ENCODE measurements at places on chromosomes 2 and 18. TPM values are rescaled to one million over a fixed set of nuclear protein-coding genes. Genes with fewer than 3 reads are reported as not detected.
A peak's percentile ranks its signal among the peaks of the same experiment; 100 is the strongest.

- DNase-seq, result no peak
Observed at GRCh38 chr18:23101861-23102432, 33.3 kb upstream of the CABLES1 start.

- no peak for DNase-seq
Observed at GRCh38 chr2:41495050-41495449, 552.8 kb upstream of the PKDCC start.

DNA sequence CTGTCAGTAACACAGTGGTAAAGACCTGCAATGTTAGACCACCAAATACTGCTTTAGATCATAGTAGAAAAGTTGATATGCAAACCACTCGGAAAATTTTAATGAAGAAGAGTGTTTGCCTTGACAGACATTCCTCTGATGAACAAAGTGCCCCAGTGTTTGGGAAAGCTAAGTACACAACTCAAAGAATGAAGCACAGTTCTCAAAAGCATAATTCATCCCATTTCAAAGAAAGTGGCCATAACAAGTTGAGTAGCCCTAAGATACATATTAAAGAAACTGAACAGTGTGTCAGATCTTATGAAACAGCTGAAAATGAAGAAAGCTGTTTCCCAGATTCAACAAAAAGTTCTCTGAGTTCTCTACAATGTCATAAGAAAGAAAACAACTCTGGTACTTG is 27.5 kb downstream of the GEN1 start:
- no peak for DNase-seq

- peak; percentile 47 for DNase-seq
Observed at GRCh38 chr2:178796079-178796677, 11.0 kb downstream of the TTN start.

DNA sequence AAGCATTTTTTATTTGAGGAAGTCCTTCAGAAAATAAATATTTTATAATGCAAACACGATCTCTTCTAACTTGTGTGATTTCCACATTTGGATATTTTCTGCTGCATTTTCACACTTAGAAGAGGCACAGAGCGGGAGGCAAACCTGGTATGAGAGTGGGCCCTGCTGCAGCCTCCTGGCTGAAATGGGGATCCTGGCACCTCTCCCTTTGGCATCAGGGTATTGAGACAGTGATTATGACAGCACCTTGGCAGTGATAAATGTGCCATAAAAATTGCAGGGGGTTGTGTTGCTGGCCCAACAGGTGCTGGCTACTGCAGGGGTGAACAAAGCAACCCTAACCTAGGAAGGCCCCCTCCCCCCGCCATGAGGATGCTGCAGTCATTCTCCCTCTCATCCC is 128.6 kb downstream of the TSN start:
- no peak for DNase-seq

- DNase-seq, result no peak
Observed at GRCh38 chr2:171924170-171924942, 2.1 kb downstream of the HAT1 start.

DNA sequence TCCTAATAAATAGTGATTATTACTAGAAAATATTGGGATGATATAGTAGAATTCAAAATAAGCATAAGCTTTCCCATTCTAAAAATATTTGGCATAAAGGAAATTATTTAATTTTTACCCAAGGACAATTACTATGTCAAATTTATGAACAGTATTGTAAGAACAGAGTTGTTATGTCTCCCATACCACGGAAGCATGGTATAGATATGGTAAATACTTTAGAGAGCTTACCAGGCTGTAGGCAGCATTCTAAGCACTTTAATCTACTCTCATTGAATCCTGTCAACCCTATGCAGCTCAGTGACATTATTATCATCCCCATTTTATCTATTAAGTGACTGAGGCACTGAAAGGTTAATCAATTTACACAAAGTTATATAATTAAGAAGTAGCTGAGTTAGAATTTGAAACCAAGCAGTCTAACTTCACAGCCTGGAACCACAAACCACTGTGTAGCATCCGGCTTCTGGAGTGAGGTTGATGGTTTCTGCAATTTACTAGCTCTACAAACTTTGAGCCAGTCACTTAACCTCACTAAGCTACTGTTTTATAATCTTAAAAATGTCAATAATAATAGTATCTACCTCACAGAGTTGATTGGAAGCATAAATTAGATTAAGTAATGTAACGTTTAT is 323.7 kb downstream of the ARHGAP15 start:
- DNase-seq, result no peak

DNA sequence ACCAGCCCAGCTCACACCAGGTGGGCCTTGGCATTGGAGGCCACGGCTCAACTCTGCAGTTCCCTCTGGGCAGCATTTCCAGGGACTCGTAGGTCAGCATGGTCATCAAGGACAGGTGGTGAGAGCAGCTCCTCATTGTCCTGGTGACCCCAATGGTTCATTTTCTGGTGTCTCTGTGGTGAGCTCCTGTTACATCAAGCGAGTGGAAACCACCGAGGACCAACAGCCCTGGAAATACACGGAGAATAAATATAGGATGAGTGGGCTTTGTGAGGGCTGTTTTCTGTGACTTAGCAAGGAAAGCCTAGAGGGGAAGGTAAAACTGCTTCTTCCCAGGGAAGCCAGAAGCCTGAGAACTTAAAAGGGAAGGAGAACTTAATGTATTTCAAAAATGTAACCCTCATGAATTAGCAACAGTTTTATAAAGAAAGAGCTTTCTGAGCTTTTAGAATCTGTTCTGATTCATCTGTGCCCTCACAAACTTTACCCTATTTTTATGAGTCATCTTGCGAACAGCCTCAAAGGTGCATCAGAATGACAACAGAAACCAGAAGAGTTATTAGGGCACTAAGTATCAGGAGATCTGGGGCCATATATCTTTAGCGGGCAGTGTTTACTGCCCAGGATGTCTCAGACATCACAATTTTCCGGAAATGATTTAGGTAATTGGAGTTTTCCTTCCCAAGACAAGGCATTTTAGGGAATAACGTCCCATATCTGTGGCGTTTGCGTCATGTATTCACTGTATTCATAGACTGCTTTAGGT is 18.7 kb downstream of the C2orf92 start:
- DNase-seq, result no peak

DNA sequence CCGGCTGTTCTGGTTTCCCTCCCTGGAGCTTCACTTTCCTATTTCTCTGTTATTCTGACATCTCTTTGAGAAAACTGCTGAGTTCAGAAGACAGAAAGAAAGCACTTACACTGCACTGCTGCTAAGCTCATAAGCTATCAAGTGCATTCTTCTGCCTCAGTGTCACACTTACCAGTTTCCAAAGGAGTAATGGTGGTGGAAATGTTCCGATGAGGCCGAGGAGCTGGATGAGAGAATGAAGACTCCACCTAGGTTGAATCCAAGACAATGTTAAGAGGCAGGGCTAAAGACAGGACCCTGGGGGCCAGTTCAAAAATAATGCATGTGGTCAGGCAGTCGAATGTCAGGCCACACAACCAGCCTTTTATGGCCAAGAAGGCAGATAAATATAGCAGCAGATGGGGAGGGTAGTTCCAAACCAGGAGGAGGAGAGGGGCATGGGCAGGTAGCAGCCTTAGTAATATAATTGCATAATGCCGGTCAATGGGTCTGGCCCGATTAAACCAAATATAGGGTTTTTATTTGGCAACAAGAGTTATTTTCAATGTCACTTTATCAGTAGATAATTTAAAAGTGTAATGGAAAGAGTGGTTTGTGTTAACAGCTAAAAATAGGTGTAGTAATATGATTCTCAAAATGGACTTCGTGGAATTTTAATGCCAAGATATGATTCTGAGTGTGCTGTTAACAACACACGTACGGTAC is at the start of gene MYOM1:
Gene MYOM1 (minus strand): TSS at position 338 of the 705 bp plus-strand sequence. CDS start 4,745 bp downstream, outside the sequence.
- DNase-seq, result no peak

DNA sequence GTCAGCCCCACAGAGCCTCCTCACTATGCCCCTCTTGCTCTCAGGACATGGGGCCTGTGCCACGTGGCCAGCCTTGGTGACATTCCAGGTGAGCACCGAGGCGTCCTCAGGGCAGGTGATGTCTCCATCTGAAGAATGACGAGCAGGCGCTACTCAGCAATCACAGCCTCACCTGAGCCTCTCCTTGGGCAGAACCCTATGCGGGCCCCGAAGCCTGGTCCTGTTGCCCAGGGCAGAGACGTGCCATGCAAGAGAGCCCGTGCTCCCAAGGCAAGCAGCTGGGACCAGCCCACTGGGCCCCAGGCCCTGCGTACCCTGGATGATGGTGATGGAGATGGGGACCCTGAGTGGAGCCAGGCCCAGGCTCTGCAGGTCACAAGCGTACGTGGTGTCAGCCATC is 32.5 kb upstream of the SELENOI start:
- no peak for DNase-seq

DNA sequence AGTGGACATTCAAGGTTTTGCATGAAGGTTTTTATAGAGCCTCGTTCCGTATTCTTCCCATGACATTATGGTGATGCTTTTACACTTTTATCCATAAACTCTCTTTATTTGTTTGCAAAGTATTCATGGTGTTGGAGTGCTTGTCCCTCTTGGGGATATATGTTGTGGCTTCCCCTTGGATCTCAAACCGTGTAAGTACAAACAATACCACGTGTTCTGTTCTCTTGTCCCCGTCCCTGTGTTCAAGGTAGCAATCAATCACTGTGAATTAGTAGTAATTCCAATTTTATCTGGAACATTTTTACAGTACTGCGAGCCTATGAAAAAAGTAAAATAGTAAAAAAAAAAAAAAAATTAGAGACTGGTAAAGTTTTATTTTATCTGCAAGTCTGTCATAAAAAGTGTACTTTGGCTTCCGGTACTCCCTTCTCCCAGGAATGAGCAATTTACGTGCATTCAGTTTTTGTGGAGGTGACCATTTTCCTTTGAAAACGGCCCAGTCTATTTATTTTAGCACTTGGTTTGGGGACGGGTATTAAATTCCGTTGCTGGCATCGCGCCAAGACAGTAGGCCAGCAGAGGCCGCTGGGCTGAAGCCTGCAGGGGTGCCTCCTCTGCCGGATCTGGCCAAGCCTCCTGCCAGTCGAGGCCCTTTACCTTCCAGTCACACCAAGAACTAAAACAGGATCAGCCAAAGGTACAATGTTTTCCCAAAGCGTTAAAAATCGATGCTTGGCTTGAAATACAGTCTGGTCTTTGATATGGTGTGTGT is 175.7 kb downstream of the SOCS6 start:
- DNase-seq, result peak; percentile 9

DNA sequence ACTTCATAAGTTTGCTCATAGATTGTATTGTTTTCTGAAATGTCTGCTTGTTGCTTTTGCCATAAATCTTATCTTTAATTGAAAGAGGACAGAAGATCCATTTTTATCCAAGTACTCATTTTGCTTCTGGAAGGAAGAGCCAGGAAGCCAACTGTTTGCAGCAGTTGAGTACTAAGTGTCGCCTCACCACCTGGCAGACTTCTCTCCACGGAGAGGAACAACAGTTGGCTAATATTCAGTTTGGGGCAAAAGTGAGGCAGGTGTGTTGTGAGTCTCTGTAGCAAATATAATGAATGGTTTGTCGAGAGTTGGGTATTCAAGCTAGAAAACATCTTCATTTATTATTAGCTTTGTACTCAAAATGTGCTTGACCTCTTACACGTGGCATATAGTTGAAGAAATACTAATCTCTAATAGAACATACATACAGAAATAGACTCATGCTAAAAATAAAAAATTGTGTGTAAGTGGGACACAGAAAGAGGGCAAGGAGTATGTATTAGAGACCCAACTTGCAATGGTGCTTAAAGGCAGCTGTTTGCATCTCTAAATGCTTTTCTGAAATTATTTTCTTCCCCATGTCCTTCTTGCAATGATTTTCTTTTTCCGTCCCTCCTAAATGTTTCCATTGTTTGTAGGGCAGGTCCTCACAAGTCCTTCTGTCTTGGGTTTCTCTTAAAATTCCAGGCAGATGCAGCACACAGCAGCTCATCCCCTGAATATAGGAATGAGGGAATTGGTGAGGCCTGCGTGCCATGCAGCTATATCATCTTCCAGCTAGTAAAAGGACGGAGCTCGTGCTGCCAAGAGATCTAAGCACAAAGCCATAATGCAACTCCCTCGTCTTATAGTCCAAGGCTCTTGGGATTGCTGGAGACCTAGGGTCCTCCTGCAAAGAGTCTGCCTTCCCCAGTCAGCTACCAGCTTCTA is 44.8 kb upstream of the MAP3K20 start:
- no peak for DNase-seq

DNA sequence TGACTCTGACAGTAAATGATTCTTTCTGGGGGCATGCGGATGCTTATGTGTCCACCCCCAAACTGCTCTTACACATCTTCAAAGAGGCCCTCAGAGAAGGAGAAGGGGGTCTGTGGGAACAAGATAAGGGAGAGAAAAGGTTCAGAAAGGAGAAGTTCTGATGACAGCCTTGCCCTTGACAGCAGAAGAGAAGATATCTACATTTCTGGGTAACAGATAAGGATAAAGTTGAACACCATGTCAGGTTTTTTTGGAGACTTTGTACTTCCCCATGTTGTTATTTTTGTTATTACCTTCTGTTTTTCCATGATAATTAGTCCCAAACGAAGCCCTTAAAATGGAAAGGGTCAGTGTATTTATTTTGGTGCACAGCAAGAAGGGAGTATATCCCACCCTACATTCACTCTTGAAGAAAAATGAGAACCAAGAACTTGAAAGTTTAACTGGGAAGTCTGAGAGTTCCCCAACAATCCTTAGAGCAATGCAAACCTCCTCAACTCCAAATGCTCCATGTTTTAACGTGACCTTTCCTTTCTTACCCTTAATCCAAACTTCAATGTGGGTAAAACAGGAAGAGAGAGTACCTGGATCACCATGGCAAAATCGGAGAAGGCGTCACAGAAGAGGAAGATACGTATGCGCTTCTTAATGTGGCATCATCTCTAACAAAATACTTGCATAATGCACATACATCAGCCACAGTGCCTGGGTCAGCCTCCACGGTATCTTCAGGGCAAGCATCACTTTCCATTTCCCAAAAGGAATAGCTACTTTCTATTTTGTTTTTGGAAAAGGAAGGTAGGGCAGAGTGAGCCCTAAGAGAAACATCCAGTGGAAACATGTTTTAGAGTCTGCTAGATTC is 264.6 kb upstream of the STON1 start:
- no peak for DNase-seq

DNA sequence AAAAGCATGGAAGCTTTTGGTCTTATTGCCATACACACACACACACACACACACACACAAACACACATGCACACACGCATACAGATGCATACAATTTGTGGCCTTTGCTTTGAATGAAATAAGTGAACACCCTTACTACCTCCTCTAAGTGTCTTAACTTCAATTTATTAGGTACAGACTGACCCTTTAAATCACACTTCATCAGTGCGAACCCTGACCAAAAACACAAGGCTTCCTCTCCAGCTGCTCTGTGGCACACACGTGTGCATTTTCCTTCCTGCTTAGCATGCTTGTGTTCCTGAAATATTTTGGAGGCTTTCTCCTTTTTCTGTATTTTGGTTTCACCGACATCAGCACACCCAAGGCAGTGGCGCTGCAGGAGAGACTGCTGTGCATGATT is 96.0 kb downstream of the CNTNAP5 start:
- DNase-seq, result no peak

DNA sequence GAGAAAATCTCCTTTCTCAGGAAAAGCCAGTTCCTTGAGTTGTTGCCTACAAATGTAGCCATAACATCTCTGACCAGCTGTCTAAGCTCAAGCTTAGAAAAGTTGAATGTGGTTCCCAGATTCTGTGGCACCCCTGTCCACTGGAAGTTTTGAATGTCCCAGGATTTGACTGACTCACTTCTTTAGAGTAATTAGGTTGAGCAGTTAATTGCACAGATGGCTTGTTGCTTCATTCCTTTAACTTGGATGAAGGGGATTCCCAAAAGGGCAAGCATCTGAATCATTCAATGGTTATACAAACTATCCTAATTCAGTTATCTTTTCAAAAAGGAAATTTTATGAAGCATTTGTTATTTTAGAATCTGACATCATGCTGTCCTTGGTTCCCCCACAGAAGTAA is 374.7 kb downstream of the LNPK start:
- no peak for DNase-seq

DHRS9 gene
- total RNA-seq, result 0.25 TPM

UGT1A4 gene
- not detected for total RNA-seq

CENPO gene
- total RNA-seq, result 10.8 TPM

GKN1 gene
- total RNA-seq, result not detected

REG3A gene
- total RNA-seq, result not detected
